Right lobe of liver (tissue), 6 donors: ENCODE measurements at places on chromosomes 7 and 10. TPM values are rescaled to one million over a fixed set of nuclear protein-coding genes. Genes with fewer than 3 reads are reported as not detected.

DNA sequence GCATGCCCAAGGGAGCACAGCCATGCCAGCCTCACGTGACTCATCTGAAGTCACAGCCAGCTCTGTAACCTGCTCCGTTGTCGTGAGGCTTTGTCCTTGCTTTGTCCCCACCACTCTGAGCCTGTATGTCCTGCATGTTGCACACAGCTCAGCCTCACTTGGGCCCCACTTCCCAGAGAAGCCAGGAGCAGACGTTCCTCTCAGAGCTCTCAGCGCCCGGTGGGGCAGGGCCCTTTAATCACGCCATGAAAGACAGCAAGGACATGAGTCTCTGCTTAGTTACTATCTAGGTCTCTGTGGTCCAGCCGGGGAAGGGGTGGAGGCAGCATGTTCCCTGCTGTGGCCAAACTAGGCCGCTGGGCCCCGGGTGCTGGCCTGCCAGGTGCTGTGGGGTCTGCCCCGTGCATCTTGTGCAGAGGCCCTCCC, 127.4 kb upstream of the FAM20C start:
- peak; percentile 52 for DNase-seq

The DDX50 gene
- total RNA-seq, result 12.4 TPM

GRCh38 chr7:15801551-15801950, 115.1 kb upstream of the MEOX2 start:
- DNase-seq, result no peak

GRCh38 chr10:132007681-132008080, 26.0 kb upstream of the BNIP3 start:
- no peak for DNase-seq

DNA sequence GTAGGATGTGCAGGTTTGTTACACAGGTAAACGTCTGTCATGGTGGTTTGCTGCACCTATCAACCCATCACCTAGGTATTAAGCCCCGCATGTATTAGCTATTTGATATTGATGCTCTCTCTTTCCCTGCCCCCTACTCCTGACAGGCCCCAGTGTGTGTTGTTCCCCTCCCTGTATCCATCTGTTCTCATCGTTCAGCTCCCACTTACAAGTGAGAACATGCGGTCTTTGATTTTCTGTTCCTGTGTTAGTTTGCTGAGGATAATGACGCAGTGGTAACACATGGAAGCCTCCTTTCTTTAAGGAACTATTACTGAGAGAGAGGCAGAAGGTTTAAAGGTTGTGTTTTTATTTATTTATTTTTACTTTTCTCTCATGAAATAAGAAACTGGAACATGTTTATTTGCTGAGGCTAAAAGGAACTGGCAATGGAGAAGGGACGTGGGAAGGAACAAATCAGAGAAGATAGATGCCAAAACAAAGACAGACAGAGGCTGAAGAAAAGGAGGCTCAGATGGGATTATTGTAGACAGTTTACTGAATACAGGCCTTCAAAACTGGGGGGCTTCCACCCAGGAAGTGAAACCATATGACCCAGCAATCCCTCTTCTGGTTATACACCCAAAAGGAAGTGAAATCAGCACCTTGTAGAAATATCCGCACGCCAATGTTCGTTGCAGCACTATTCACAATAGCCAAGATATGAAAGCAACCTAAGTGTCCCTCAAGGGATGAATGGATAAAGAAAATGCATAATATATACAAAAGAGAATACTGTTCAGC, 556.3 kb downstream of the GRM8 start:
- no peak for DNase-seq

The GNAT3 gene
- total RNA-seq, result not detected

GRCh38 chr10:98269435-98269912, 1.5 kb upstream of the LOXL4 start:
- peak; percentile 82 for DNase-seq

The NODAL gene
- not detected for total RNA-seq

- DNase-seq, result no peak
Measured at GRCh38 chr7:105677817-105678573, 96.7 kb upstream of the EFCAB10 start.

GRCh38 chr10:132776821-132777220, 9.1 kb downstream of the NKX6-2 start:
- DNase-seq, result no peak

DNA sequence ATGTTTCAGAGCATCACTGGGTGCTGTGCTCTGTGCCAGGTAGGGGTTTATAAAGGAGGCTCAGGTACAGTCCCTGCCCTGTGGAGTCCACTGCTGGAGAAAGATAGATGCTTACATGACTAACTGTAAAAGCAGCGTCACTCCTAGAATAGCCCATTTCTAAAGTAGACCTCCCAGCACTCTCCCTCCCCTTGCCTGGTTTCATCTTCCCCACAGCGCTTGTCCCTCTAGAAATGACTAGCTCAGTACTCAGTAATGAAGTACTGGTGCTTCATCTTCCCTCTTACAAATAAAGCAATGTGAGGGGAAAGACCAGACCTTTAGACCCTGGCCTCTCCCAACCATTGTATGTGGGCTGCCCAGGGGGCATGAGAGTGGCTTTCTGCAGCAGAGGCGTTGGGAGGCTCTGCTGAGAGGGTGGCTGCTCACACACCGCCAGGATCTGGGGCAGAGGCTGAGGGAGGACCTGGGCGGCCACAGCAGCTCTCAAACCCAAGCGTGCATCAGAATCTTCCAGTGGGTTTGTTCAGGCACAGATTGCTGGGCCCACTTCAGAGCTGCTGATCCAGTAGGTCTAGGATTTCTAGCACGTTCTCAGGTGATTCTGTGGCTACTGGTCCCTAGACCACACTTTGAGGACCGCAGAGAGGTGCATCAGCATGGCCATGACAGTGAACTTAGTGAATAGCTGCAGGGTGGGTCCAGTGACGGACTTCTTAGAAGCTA, 110.3 kb upstream of the ANLN start:
- no peak for DNase-seq

The ANKRD30A gene
- total RNA-seq, result not detected

The WEE2 gene
- not detected for total RNA-seq

GRCh38 chr7:50598460-50599343, 33.5 kb upstream of the DDC start:
- no peak for DNase-seq

GRCh38 chr10:86726677-86726999, 29.8 kb upstream of the BMPR1A start:
- no peak for DNase-seq

DNA sequence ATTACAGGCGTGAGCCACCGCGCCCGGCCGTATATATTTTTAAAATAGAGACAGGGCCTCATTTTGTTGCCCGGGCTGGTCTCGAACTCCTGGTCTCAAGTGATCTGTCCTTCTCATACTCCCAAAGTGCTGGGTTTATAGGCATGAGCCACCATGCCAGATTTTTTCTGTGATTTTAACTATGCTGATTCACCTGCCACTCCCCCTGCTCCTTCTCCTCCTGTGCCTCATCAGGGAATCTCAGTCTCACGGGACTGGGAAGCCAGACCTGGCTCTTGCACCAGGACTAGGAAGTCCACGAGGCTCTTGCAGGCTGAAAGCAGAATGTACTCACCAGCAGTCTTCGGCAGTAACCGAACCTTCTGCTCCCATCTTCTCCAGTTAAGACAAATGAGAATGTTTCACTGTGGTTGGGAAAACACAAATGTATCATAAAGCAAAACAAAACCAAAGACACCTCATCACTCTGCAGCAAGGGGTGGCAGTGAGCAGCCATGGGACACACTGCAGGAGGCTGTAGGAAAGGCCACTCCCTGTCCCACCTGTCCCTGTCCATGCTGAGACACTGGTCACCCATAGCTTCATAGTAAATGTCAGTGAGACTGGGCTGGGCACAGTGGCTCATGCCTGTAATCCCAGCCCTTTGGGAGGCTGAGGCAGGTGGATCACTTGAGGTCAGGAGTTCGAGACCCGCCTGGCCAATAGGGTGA, 78.7 kb upstream of the MKRN1 start:
- DNase-seq, result no peak

DNA sequence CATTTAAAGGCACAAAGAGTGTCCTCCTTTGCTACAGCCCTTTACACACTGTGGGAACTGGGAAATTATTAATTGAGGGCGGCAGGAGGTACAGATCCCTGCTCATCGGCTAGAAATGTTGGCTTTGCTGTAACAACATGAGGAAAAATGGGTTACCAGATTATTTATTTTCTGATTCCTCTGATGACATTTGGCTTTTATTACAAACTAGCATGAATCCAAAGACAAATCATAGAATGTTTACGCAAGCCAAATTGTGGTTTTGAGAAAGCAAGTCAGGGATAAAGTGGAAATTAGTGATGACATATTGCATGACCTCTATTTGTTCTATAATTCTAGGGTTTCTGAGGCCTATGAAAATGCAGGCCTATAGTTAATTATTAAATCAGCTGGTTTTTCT, 126.1 kb upstream of the TMEM196 start:
- DNase-seq, result no peak

- peak; percentile 70 for DNase-seq
Measured at GRCh38 chr7:93921607-93922566, at the start of gene GNG11. GNG11 (plus strand) TSS chr7:93921735; CDS start chr7:93922138, 403 bp downstream.

DNA sequence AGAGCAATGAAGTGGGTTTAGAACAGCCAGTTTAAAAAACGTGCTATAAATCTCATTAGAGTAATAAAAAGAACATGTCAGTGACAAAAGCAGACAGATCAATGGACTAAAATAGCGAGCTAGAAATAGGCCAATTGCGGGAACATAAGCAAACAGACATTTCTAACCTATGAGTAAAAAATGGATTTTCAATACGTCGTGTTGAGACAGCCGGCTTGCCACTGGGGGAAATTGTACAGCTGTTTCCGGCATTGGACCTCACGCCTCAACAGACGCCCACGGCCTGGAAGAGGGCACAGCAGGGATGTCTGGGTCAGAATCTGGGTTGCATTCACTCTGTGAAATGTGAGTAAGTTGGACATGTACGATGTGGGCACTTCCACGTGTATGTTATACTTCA, 92.9 kb downstream of the SVOPL start:
- DNase-seq, result no peak

- DNase-seq, result no peak
Measured at GRCh38 chr10:75613685-75614504, 182.5 kb downstream of the LRMDA start.

DNA sequence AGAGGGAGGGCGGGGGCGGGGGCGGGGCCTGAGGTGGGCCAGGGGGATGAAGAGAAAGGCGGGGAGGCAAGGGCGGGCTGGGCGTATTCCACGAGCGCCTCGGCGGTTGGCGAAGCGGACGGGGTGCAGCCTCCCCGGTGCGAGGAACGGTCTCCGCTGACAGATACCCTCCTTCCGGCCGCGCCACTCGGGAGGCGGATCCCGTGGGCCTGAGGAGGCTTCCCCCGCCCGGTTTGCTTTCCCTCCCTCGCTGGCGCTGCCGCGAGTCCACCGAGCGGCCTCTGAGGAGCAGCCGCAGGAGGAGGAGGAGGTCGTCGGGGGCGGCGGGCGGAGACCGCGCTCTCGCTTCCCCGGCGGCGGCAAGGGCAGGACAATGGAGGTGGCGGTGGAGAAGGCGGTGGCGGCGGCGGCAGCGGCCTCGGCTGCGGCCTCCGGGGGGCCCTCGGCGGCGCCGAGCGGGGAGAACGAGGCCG, at the start of gene TRIM24:
TSS of gene TRIM24 (plus strand) at position 84 of the 473 bp plus-strand sequence. CDS start at position 374, 290 bp downstream.
- DNase-seq, result peak; percentile 99
